ENCODE measurements at places on chromosomes 2 and 18. TPM values are rescaled to one million over a fixed set of nuclear protein-coding genes. Genes with fewer than 3 reads are reported as not detected.

Gene SH2D6
- total RNA-seq: 0.61 TPM

DNA sequence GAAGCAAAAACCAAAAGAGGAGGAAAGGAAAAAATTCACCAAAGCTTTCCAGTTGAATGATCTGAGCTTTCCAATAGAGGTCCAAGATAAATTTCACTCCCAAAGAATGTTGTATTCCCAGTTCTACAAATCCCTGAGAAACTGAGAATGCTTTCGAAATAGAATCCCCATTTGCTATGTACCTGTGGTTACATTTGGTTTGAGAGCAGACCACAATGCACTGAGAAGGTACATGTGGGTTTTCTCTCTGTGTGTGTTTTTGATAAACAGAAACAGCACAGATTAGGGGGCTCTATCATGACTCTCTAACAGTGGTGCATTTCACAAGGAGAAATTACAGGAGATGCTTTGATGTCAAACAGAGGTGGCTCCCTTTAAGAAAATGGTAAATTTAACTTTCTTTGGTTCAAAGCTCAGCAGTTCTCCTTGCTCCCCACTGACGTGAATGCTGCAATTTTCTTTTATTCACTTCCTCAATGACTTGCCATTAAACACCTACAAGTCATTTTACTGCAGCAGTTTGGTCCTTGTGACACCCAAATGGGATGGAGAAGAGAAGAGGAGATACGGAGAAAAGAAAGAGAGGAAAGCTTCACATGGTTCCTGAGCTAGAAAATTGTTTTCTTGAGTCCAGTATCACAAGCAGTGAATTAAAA, 108.7 kb downstream of the EPHA4 start:
- no peak overlapping the region for H3K27ac ChIP-seq
- H3K4me1 ChIP-seq: peaks cover 2% of the 10 kb centered on the region
- DNase-seq: no peak
- no peaks in the 10 kb centered on the region for H3K27me3 ChIP-seq

DNA sequence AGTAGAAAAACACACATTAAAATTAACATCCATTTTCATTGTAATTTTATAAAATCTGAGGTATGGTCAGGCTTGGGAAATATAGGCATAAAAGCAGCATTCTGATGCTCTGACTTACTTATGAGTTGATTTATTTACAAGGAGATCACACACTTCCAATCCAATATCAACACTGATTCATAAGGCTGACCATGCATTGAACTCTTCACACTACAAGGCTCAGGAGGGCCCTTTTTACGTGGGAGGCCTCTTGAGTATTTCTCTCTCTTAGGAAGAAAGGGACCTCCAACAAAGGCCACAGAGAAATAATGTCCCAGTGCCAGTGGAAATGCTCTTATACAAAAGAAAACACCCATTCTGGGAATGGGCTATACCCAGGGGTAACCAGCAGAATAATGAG, 222.8 kb downstream of the NAPG start:
- H3K27me3 ChIP-seq: no peaks in the 10 kb centered on the region
- no peak overlapping the region for H3K27ac ChIP-seq
- no peaks in the 10 kb centered on the region for H3K4me1 ChIP-seq
- no peaks in the 10 kb centered on the region for H3K36me3 ChIP-seq

DNA sequence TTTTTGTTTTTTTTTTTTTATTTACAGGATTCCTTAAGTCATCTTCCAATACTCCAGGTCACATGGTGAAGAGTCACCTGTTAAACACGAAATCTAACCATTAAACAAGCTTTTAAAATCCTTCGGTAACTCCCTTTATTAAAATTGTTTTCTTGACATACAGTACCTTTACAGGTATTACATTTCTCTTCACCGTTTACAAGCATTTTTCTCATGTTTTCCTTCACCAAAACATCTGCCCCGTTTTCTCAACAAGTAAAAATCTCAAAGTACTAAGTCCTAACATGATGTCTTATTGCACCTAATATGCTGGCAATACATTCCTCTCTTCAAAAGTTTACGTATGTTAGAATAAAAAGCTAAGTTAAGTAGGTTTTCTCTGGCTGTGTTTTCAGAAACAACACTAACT, 1.1 kb downstream of the PUM2 start:
- DNase-seq: no peak
- H3K4me3 ChIP-seq: peak overlapping the region; percentile 97
- H3K27ac ChIP-seq: peak overlapping the region; percentile 88
- peaks cover 2% of the 10 kb centered on the region for H3K4me1 ChIP-seq
- peaks cover 7% of the 10 kb centered on the region for H3K36me3 ChIP-seq
- H3K27me3 ChIP-seq: no peaks in the 10 kb centered on the region

DNA sequence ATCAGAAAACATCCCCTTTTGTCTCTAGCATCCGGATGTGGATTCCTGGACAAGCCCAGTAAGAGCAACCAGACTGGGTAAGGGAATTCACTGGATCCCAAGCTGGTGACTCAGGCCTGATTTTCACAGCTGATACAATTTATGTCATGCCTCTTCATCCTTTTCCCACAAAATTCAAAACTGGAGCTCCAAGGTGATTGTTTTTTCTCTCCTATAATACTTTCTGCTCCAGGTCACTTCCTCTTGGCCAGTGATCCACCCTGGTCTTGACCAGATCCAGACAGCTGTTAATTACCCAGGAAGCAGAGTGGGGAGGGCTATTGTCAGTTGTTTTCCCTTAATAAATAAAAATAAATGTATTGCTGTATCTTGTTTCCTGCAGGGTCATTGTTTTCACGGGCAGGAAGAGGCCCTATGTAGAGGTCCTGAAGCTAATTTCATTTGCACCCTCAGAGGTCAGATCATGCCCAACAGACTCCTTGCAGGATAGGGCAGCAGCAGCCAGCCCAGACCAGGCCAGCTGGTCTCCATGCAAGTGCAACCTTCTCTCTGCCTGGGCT, 57.6 kb downstream of the EVA1A start:
- no peaks in the 10 kb centered on the region for H3K27me3 ChIP-seq
- H3K4me3 ChIP-seq: no peak overlapping the region
- H3K27ac ChIP-seq: no peak overlapping the region

Gene ATOH8
- 0.22 TPM for total RNA-seq

Gene DNER
- 1.1 TPM for total RNA-seq
